Fibroblast of skin of abdomen (primary cell): ENCODE measurements at places on chromosomes 13 and 19.

DNA sequence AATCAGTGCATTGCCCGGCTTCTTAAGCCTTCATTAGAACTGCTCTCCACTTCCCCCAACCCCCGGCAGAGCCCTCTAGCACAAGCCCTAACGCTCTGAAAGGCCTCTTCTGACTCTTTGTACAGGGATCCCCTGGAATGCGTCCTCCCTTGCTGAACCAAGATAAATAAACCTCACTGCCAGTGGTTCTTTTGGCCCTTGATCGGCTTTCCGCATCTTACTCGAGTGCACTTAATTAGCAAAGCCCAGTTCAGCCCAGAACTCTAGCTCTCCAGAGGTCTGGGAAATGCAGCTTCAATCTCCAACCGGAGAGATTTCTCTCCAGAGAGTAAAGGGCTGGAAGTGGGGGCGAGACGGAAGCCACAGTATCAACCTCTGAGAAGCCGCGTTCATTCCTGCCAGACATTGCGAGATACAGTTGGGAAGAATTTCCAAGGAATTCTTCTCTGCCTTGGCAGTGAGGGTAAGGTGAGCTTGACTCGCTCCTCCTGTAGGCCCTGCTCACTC lies 8.7 kb upstream of the ZNF444 start:
- peak; percentile 47 for DNase-seq

- no peak for DNase-seq
Observed at GRCh38 chr13:29817604-29818378, 32.6 kb downstream of the UBL3 start.

- DNase-seq: peak; percentile 81
Observed at GRCh38 chr13:22173610-22174009, 502.7 kb downstream of the FGF9 start.

GRCh38 chr13:77514336-77514726 lies 21.2 kb upstream of the SCEL start:
- no peak for DNase-seq

DNA sequence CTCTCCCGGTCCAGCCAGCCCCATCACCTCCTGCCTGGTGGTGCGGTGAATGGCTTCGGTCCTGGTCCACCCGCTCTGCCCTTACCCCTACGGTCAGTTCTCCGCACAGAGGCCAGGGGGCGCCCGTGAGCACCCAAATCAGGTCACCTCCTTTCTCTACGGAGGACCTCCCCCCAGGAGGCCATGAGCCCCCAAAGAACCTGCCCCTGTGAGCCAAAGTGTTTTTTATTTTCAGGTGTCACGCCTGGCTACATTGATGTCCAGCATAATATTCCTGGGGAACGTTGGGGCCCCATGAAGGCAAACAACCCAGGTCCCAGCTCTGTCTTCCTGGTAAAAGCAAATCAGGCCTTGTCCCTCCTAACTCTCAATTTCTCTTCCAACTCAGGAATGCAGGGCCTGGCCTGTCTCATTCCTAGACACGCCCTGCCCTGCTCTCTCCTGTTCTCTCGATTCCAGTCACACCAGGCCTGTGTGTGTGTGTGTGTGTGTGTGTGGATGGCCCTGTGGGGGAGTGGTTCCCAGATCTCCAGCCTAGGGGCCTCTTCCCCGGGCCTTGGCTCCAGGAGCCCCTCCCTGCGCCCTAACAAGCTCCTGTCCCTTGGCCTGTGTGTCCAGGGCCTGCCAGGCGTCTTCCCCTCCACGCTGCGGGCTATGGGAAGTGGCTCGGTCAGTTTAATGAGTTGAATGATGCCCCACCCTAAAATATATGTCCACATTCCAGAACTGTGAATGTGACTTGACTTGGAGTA lies 9.7 kb upstream of the GIPC1 start:
- peak; percentile 88 for DNase-seq

- no peak for DNase-seq
Observed at GRCh38 chr13:56530096-56530495, 610.6 kb upstream of the PRR20A start.

DNA sequence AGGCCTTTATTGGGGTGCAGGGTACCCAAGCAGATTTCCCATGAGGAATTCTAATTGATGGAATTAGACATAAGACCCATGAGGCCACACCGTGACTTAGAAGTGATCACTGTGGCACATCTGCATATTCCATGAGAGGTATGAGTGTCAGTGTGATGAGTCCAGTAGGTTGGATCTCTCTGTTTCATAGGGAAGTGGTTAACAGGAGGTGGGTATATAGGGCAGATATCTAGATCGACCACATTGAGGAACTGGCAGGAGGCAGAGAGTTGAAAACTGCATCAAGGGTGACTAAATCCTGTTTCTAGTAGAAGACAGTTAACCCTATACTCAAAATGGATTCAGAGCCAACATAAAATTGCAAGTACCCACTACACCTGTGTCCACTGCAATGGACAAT lies 68.6 kb upstream of the MIR17HG start:
- no peak for DNase-seq

DNA sequence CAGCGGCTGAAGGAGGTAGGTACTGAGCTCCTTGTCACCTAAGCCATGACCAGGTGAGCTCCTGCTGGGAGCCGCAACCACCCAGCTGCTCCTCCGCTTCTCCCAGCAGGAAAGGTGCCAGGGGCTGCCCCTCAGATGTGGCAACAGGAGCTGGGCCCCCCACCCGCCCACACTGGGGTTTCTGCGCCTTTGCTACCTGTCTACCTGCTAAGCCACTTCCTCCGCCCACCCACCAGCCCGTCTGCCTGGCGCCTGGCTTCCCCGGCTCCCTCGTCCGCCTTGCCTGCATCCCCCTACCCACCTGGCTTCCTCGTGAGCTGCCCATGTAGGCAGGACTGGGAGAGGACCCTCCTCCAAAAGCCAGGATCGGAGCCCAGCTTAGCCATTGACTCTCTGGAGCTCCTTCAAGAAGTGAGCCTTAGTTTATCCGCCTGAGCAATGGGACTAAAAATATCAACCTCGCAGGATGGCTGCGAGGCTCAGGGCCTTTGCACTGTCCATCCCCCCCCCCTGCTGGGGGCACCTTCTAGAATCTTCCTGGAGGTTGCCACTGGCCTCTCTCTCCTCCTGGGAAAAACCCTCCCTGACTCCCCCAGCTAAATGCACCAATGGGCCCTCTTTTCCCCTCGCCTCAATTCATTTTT lies 55.8 kb upstream of the KLF2 start:
- DNase-seq: no peak

- no peak for DNase-seq
Observed at GRCh38 chr19:34305221-34306083, 51.1 kb downstream of the GARRE1 start.

DNA sequence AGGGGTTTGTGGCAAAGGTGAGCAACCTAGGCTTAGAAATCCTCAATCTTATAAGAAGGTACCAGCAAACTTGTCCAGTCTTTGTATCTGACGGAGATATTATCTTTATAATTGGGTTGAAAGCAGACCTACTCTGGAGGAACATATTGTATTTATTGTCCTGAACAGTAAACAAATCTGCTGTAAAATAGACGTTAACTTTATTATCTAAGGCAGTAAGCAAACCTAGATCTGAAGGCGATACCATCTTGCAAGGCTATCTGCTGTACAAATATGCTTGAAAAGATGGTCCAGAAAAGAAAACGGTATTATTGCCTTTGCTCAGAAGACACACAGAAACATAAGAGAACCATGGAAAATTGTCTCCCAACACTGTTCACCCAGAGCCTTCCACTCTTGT lies 3.8 kb upstream of the KLK2 start:
- no peak for DNase-seq

DNA sequence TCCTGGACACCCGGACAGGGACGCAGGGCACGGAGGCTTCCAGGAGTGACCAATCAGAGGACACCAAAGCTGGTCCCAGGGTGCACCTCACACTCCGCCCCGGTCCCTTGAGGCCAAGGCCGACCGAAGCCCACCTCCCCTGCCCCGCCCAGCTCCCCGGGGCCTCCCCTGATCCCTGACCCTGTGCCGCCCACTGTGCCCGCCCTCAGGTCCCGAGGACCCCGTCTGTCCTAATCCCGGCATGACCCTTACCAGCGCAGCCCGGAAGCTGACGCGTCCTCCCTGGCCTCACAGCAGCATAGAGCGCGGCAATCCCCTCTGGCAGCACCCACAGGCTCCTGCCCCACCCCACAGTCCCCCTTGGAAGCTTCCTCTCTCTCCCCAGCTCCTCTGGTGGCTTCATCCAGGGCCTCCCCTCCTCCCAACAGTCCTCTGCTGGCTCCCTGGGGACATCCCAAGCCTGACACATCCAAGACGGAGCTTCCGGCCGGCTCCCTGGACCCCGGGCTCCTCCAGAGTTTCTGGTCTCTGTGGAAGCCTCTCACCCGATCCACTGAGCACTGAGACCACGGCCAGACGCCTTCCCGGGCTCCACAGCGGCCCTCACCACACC lies 7.4 kb upstream of the CDC34 start:
- DNase-seq: peak; percentile 24

GRCh38 chr13:51935326-51936171 lies 73.8 kb downstream of the CCDC70 start:
- DNase-seq: no peak

GRCh38 chr13:106515635-106516254 lies 19.7 kb downstream of the EFNB2 start:
- no peak for DNase-seq

GRCh38 chr19:1237027-1237659 lies 662 bp downstream of the CBARP start:
- DNase-seq: peak; percentile 28

GRCh38 chr13:50888362-50888761 lies 21.2 kb upstream of the RNASEH2B start:
- DNase-seq: no peak

- no peak for DNase-seq
Observed at GRCh38 chr13:23050126-23050525, 130.7 kb upstream of the SGCG start.

- DNase-seq: no peak
Observed at GRCh38 chr19:498977-499623, 2.8 kb downstream of the MADCAM1 start.

DNA sequence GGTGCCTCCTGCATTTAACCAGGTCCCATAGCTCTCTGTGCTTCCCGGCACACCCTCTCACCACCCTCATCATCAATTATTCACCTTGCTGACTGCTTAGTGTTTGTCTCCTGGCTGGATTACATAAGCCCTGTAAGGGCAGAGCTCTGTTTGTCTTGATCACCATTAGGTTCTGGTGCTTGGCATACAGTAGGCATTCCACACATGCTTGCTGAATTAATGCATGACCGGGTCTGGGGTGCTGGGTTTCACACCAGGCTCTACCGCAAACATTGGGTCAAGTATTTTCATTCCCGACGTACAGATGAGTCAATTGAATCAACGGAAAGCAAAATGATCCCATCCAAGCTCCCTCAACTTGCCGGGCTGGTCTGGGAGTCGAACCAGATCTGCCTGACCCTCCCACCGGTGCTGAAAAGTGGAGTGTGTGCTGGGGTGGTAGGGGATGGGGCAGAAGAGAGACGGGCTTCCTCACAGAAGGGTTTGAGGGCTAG lies 28.5 kb downstream of the VAV1 start:
- peak; percentile 45 for DNase-seq

- DNase-seq: peak; percentile 91
Observed at GRCh38 chr19:33273881-33274662, 28.3 kb downstream of the CEBPA start.

DNA sequence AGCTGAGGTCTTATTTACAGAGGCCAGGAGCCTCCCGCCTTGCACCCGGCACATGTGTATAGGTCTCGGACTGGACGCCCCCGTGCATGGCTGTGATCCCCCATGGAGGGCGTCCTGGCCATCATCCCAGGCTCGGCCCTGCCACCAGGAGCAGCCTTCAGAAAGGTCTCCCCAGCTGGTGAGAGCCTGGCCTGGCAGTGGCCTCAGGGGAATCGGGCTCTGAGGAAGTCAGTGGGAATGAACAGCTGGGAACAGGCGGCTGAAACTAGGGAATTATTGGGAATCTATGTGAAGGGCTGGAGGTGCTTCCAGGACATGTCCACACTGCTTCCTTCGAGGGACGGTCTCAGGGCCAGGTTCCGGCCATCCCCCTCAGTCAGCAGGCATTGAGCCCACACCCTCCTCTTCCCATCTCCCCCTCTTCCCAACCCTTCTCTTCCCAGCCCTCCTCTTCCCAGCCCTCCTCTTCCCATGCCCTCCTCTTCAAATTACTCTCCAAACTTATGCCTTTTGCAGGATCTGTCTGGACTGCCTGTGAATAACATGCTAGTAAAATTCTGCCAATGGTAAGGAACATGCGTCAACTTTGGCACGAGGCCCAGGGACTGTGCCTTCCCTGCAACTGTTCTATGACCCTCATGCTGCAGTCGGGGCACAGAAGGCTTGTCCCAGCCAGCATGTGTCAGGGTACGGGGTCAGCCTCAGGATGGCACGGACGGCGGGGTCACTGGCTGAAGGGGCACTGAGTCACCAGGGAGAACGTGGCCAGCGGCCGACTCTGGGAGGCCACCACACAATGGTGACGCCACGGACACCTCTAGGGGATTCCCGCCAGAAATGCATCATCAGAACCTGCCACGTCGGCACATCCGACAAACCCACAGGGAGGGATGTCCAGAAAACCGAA lies 24.2 kb upstream of the C13orf46 start:
- peak; percentile 42 for DNase-seq
